AG04450 (cell line): ENCODE measurements at places on chromosomes 11 and 22. TPM values are rescaled to one million over a fixed set of nuclear protein-coding genes. Genes with fewer than 3 reads are reported as not detected.

DNA sequence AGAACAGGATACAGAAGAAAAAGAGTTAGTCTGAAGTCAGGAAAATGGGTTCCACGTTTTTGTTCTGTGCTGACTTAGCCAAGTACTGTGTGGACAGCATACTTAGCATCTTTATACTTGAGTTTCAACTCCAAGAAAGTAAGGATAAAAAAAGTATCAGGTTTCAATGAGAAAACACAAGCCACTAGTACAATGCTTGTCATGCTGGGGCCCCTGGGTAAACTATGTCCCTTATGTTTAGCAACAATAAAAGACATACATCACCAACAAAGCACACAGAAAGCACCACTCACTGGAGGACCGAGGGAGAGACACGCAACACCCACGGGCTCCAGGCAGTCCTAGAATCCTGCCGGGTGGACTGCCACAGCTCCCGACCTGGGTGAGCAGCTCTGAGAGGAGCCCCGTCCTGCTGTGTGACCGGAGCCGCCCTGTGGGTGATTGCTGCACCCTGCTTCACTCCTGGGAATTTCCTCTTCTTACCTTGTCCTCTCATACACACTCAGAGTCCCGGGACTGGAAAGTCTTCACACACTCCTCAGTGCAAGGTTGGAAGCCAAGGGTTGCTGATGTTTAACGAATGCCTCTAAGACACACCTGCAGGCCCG is 890.5 kb downstream of the BRD1 start:
- no peak for DNase-seq

DNA sequence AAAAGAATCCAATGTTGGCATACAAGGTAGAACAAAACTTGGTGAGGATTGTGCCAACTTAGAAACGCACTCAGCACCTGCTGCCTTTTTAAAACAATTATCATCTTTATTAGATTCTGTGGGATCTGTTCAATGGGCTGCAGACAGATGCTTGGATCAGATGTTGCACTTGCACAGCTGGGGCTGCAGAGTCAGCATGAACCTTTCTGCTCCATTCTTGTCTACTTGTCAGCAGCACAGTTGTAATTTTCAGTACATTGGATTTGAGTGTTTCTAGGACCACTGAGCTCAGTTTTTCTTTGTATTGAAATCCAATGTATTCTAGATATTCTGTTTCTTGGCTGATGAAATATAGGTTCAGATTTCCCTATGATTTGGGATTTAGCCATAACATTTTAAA is 164.5 kb downstream of the LUZP2 start:
- DNase-seq: no peak

- DNase-seq: no peak
These were observed 72.4 kb upstream of the TMEM45B start for GRCh38 chr11:129743112-129743815.

DNA sequence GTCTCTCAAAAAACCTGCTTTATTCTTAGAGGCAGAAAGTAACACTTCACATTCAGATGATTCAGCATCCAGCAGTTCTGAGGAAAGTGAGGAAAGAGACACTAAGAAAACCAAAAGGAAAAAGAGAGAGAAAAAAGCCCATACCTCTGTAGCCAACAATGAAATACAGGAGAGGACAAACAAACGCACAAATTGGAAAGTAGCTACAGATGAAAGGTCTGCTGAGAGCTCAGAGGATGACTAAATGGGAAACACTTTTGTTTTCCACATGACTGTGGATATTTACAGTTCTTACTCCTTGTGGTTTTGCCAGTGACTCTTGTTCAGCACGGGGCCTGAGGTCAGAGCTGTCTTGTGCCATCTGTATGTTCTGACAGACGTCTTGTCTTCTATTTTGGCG is 3.8 kb downstream of the TIMM8B start:
- DNase-seq: no peak

The GAL3ST3 gene
- 0.09 and 0.11 TPM in 2 replicates for polyA plus RNA-seq

DNA sequence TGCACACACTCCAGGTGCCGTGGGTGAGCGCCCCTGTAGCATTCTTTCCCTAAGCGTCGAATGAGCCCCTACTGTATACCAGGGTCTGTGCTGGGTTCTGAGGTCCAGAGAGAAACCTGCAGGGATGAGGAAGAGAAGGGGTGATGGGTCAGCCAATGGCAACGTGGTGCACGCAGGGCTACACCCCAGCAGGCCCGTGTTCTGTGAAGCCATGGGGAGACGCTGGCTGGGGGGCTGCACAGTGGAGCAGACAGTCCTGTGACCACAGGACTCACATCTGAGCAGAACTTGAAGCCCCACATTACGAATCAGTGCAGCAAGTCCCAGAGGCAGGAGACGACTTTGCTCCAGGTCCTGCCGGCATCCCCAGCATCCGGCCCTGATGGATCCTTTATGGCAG is 1481.4 kb downstream of the BRD1 start:
- no peak for DNase-seq

The FOSL1 gene
- 7.9 and 16.1 TPM in 2 replicates for polyA plus RNA-seq

The MED19 gene
- polyA plus RNA-seq: 27.5 and 28.8 TPM in 2 replicates
